HCT116 (cell line): ENCODE measurements at places on chromosomes 6 and 20. TPM values are rescaled to one million over a fixed set of nuclear protein-coding genes. Genes with fewer than 3 reads are reported as not detected.

DNA sequence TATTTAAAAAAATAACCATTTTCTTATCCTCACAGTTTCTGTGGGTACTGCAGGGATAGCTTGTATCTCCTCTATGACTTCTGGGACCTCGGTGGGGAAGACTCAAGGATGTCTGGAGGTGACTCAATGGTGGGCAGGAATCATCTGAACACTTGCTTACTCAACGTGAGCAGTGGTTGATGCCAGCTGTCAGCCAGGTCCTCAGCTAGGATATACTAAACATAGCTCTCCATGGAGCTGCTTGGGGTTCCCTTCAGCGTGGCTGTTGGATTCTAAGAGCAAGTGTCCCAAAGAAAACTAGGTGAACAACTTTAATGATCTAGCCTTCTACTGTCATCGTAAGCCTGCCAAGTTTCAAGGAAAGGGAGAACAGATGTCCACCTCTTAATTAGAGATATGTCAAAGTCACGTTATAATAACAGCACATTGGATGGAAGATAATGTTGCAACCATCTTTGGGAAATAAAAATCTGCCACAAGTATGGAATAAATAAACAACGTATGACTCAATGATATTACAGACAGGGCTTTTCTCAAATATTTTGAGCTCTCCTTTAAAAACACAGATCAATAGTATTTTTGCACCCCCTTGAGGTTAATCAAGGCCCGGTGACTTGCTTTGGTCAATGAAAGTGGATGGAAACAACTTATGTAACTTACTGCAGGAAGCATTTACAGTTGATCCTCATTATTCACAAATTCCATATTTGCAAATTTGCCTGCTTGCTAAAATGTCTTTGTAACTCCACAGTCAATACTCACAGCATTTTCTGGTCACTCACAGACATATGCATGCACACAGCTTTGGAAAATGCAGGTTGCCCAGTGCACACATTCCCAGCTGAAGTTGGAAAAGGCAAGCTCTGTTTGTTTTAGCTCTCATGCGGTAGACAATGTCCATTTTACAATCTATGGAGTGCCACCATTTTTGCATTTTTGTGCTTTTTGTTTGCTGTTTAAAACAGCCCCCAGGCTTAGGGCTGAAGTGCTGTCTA is 6.6 kb upstream of the HEBP2 start:
- DNase-seq, result no peak

DNA sequence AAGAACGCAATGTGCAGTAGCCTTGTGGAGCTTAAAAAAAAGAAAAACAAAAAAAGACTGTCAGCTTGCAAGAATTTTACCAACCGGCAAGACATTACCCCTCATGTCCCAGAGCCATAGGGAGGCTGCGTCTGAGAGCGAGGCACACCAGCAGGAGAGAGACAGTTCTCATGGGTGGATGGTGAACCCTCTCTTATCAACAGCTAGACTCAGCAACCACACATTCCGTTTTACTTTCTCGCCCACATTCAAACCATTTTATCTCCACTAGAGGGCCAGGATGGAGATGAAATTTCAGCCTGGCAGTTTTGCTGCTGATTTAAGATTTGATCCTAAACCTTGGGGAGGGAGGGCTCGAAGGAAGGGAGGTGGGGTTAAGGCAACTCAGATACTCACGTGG is 247.0 kb downstream of the ATXN1 start:
- DNase-seq, result no peak

DNA sequence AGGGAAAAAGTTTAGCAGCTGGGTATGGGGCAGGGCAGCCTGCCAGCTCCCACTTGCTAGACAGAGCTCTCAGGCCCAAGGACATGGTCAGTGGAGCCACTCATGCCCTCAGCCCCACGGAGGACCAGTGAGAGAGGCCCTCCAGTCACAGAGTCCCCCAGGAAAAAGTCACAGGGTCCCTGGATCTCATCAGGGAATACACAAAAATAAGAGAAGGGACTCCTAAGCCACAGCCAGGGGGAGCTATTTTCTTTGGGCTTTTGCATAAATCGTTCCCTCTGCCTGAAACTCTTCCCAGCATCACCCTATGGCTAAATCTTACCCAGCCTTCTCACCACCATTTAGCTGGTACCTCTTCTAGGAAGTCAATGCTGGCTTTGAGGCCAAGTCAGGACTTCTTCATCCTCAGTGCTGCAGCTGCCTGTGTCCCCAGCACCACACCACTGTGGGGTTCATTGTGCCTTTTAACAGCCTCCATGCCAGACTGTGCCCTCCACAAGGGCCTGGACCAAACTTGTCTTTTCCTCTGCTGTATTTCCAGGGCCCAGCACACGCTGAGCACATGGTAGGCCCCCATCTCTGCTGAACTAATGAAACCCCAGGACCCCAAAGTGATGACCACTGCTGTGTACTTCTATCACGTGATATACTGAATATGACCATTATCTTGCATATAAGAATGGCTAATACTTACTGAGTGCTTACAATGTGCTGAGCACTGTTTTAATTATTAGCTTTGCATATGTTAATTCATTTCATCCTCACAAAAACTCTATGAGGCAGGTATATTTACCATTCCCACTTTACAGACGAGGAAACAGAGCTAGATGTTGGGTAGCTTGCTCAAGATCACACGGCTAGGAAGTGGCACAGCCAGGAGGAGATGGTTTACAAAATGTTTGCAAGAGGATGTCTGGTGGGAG is 2.0 kb downstream of the ZNF335 start:
- DNase-seq, result peak; percentile 66

DNA sequence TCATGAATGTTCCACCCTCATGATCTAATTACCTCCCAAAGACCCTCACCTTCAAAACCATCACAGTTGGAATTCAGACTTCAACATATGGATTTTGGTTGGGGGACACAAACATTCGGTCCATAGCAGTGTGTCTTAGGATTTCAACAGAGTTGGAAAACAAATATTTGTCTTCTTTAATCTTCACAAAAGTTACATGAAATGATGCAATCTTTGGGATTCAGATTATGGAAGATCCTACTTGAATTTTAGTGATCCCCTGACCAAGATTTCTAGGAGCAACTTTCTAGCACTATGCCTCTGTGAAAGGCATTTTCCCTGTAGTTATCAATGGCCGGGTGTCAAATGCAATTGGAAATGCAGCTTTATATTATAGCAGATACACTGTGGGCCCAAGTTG is 86.5 kb downstream of the TRMT11 start:
- no peak for DNase-seq

GRCh38 chr6:1255636-1256365 is 56.1 kb upstream of the FOXQ1 start:
- no peak for DNase-seq

DNA sequence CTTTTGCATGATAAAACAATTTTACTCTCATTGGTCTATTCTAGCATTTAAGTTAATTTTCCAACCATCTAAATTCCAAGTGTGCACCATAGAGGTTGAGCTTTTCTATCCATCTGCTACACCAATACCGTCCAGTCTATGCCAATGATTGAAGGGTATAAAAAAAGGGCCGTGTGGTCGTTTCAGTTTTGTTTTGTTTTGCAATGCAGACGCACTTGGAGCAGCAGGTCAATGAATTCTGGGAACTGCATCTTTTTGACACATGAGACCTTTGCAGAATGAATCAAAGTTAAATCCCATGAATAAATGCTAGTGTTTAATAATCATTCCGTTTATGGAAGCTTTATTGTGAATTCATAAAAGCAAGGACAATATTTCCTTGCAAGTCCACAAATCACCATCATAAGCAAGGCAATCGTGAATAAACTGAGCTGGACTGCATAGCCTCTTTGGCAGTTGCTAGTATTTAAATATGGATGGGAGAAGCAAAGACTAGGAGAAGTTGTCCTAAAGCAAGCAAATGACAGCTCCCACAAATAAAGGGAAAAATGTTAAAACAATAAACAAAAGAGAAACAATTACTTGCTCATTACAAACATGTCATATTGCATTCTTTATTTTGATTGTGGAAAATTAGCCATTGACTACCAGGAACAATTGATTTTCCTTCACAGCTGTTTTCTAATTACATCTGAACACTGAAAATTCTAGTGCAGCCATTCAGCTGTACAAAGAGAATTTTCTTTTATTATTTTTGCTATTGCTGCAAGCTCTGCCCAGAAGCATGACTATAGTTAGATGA is 649.7 kb upstream of the GJE1 start:
- no peak for DNase-seq

- no peak for DNase-seq
Observed at GRCh38 chr6:168624540-168624939, 183.6 kb downstream of the SMOC2 start.

- no peak for DNase-seq
Observed at GRCh38 chr20:62997417-62998035, 9.2 kb downstream of the BHLHE23 start.

- no peak for DNase-seq
Observed at GRCh38 chr6:5946701-5947100, 60.0 kb downstream of the NRN1 start.

The GPLD1 gene
- total RNA-seq, result 2.1 TPM

The IFNGR1 gene
- total RNA-seq, result 27.1 TPM

The HLA-DQB1 gene
- 2.1 TPM for total RNA-seq

The CLDN20 gene
- not detected for total RNA-seq

The ZNF337 gene
- 11.4 TPM for total RNA-seq
